ENCODE measurements at places on chromosomes 12 and 14.

GRCh38 chr12:107992870-107993451 is 136.1 kb upstream of the WSCD2 start:
- no peak for DNase-seq

GRCh38 chr14:74892745-74893144 is 11.0 kb downstream of the DLST start:
- DNase-seq: no peak

DNA sequence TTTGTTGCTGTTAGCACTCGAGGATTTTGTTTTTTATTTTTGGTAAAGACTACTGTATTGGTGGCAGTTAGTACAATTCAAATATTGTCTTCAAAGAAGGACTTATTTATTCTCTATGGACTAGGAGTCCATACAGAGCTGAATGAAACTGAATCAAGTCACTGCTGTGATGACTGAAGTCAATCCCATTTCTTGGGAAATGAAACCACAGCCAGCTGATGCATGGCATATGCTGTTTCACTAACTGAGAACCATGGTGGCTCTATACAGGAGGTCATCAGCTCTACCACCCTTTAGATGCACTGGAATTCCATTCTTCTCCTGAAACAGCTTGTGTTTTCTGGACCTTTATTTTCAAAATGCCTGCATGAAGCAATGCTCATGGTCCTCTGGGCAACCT is 22.2 kb downstream of the VTI1B start:
- DNase-seq: no peak

DNA sequence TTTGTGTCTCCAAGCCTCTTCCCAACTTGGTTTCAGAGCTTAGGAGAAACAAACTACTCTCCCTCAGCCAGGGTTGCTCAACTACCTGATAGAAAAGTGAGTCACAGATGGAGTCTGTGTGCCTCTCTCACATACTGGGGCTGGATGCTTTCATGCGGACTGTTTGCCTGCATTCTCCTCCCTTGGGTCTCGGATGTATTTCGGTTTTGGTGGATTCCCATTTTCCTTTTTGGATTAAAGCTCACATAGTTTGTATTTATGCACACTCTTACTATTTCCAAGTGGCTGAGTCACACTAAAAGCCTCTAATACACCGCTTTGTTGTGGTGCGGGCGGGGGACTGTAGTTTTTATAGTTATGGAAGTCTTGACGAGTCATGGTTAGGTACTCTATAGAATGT is 505.4 kb downstream of the LRFN5 start:
- DNase-seq: no peak

DNA sequence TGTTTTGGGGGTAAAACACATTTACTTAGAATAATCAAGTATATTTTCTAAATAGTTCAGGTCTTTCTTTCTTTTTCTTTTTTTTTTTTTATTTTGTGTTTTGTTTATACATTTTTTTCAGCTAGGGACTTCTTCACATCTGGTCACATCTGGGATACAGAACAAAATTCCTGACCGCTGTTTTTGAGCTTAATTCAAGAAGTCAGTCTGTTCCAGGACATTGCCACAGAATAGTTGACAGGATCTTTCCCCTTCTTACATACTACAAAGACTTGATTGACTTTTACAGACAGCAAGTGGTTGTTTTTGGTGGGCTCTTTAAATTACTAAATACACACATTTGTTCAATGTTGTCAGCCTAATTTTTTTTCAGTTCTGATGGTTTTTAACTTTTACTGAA is 41.8 kb upstream of the DCN start:
- DNase-seq: no peak
